Pancreas (tissue), 10 donors: ENCODE measurements at places on chromosomes 1 and 21. TPM values are rescaled to one million over a fixed set of nuclear protein-coding genes. Genes with fewer than 3 reads are reported as not detected.

- peaks cover 6% of the 10 kb centered on the region for H3K4me1 ChIP-seq
- H3K4me3 ChIP-seq, result no peak overlapping the region
- DNase-seq, result no peak
- H3K36me3 ChIP-seq, result no peaks in the 10 kb centered on the region
Measured at GRCh38 chr1:8090241-8090702, 64.2 kb upstream of the ERRFI1 start.

The KIRREL1 gene
- 9.9 TPM for total RNA-seq

GRCh38 chr1:76425201-76426145 lies 350.9 kb downstream of the ST6GALNAC3 start:
- H3K27me3 ChIP-seq, result no peaks in the 10 kb centered on the region
- no peaks in the 10 kb centered on the region for H3K4me1 ChIP-seq
- H3K27ac ChIP-seq, result no peak overlapping the region

GRCh38 chr1:115112496-115113375 lies 23.4 kb upstream of the TSPAN2 start:
- H3K4me1 ChIP-seq, result no peaks in the 10 kb centered on the region
- H3K4me3 ChIP-seq, result no peak overlapping the region
- no peak overlapping the region for H3K27ac ChIP-seq
- peak; percentile 75 for DNase-seq
- no peaks in the 10 kb centered on the region for H3K27me3 ChIP-seq
- no peaks in the 10 kb centered on the region for H3K36me3 ChIP-seq

- no peaks in the 10 kb centered on the region for H3K36me3 ChIP-seq
- no peaks in the 10 kb centered on the region for H3K4me1 ChIP-seq
- no peak overlapping the region for H3K4me3 ChIP-seq
- no peaks in the 10 kb centered on the region for H3K27me3 ChIP-seq
Measured at GRCh38 chr1:215458104-215458503, 109.0 kb upstream of the KCTD3 start.
